LHCN-M2 (cell line): ENCODE measurements at places on chromosomes 1 and 21. TPM values are rescaled to one million over a fixed set of nuclear protein-coding genes. Genes with fewer than 3 reads are reported as not detected.

- DNase-seq: no peak
Observed at GRCh38 chr1:76786222-76786621, 81.1 kb upstream of the ST6GALNAC5 start.

- no peak for DNase-seq
Observed at GRCh38 chr1:43548285-43549271, 17.9 kb downstream of the PTPRF start.

GPR157 gene
- 1.9 TPM in 2 replicates for total RNA-seq

PRDM2 gene
- total RNA-seq: 10.2 and 12.3 TPM in 2 replicates

THEMIS2 gene
- total RNA-seq: 11.8 and 12.7 TPM in 2 replicates

PEX10 gene
- 47.9 and 51.6 TPM in 2 replicates for total RNA-seq

ADGRB2 gene
- total RNA-seq: 20.5 and 22.6 TPM in 2 replicates

GRCh38 chr1:5954964-5955363 is 37.3 kb downstream of the NPHP4 start:
- DNase-seq: no peak

GRCh38 chr1:225595452-225595851 is 57.5 kb downstream of the ENAH start:
- peak; percentile 26 for DNase-seq

TCHHL1 gene
- total RNA-seq: not detected in 2 replicates

PITHD1 gene
- 52.5 and 84.5 TPM in 2 replicates for total RNA-seq

DDI2 gene
- 6.2 and 10.8 TPM in 2 replicates for total RNA-seq

GRCh38 chr1:248825573-248825908 is 174 bp downstream of the SH3BP5L start:
- no peak for DNase-seq

VPS72 gene
- total RNA-seq: 59.8 and 64.0 TPM in 2 replicates

DNA sequence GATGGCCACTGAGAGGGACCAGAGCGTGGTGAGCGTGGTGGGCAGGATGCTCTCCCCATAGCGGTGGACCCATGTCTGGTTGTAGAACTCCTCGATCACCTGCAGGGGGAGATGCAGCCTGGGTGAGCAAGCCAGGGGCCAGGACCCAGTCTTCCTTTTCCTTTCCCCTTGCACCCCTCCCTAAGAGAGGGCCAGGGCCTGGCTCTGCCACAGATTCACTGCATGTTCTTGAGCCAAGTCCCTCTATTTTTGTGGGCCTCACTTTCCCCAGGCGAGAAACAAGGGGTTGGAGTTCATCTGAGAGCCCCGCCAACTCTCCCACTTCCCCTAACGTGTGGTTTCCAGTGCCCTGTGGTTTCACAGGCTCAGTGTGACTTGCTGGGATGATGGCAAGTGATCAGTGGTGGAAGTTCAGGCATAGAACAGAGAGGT is 27.5 kb downstream of the SLC2A1 start:
- peak; percentile 55 for DNase-seq

SERPINC1 gene
- total RNA-seq: not detected in 2 replicates

DNA sequence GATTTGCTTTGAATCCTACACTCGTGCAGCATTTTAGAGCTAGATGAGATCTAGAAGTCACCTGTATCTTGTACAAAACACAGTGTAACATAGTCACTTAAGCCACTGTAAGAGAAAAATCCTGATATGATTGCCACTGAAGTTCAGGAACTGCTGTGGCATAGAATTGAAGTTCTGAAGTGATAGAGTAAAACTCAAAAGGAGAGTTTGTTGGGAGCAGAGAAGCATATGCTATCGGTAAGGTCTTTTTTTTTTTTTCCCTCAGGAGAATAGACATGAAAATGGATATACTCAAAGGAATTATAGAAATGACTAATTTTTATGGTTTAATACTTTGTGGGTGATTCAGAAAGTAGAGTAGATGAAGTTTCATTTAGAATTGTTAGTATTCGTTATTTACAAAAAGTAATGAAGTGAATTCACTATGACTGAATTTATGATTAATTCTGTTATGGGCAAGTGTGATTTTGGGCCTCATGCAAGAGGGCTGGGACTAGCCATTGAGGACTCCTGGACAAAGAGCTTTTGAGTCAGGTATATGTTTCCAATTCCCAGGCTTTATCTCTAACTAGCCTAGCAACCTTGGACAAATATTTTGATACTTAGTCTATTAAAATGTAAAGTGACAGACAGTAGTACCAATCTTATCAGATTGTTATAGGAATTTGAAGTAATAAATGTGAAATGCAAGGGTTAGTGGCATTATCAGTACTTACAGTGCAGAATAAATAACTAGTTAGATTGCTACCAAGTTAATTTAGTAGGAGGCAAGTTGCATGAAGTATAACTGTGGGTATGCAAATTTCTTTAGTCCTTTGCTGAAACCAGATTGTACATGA is 3.1 kb downstream of the KCTD3 start:
- peak; percentile 62 for DNase-seq

DNA sequence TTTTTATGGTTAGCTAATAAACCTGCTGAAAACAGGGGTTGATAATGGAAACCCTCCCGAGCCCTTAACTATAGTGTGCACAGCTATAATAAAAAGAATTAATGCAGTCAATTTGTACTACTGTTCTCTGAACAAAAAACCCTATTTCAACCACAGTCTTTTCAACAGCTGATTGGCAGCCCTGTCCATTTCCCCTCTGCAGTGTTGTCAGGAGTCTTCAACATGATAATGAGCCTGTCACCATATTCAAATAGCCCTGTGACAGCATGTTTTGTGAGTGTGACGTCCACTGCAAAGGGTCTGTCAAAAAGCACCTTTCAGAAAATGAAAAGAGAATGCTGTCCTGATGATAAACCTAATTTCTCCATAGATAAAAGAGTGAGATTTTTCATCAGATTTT is 92.7 kb downstream of the ESRRG start:
- DNase-seq: no peak

SYCP1 gene
- total RNA-seq: not detected in 2 replicates

- peak; percentile 45 for DNase-seq
Observed at GRCh38 chr1:91529856-91530255, 29.2 kb downstream of the CDC7 start.
